ENCODE measurements at places on chromosomes 6 and 20. TPM values are rescaled to one million over a fixed set of nuclear protein-coding genes. Genes with fewer than 3 reads are reported as not detected.

WFDC5 gene
- total RNA-seq, result 0.23 TPM

PKIG gene
- 9.2 TPM for total RNA-seq

SLC52A3 gene
- 0.08 TPM for total RNA-seq

C6orf15 gene
- total RNA-seq, result not detected

PRR3 gene
- total RNA-seq, result 32.7 TPM
